Progenitor cell of endocrine pancreas (in vitro differentiated cells): ENCODE measurements at places on chromosomes 2 and 18.
A peak's percentile ranks its signal among the peaks of the same experiment; 100 is the strongest.

DNA sequence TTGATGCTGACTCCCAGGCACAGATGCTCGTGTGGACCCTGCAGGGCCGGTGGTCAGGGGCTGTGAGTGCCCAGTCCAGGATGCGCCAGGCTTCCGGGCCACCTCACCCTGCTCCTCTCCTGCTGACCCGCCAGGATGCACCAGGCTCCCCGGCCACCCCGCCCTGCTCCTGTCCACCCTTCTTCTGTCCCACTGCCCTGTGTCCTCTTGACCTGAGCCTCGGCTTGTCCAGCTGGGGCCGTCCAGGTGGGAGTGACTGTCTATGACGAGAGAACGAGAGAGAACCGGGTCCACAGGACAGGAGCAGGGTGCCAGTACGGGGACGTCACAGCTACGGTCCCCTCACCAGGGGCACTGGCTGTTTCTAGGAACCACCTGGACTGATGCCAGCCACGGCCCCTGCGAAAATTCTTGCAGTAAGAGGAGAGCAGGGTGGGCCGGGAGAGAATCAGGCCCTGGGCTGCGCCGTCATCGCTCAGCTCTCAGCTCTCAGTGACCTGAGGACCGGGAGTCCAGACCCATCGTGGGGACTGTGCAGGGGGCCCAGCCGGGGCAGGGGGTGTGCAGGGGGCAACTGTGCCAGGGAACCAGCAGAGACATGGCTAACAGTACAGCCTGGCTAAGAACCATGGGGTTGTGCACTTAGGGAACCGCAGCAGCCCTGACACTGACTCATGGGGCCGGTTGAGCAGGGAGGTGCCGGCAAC lies 12.9 kb upstream of the NFATC1 start:
- H3K4me1 ChIP-seq: peaks cover 6% of the 10 kb centered on the region
- DNase-seq: no peak
- H3K4me3 ChIP-seq: no peak overlapping the region
- H3K36me3 ChIP-seq: peaks cover 4% of the 10 kb centered on the region
- no peak overlapping the region for H3K27ac ChIP-seq

DNA sequence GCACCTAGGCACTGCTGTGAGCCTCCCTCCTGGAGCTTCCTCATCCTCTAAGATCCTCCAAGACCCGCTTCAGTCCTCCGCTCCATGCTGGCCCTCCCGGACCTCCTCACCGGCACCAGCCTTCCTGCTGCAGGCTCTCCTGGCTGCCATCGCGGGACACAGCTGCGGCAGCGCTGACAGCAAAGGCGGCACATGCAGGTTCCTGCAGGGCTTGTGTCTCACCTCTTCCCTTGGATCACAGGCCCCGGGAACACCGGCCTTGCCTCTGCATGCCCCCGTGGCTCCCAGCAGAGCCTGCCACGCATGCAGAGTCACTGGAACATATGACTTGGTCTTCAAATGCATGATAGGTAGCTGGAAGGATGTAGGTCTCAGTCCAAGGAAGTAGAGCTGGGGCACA lies 67.2 kb downstream of the PTGR3 start:
- no peaks in the 10 kb centered on the region for H3K4me1 ChIP-seq
- peaks cover 18% of the 10 kb centered on the region for H3K27me3 ChIP-seq
- no peak for DNase-seq
- peaks cover 2% of the 10 kb centered on the region for H3K36me3 ChIP-seq
- no peak overlapping the region for H3K4me3 ChIP-seq
- no peak overlapping the region for H3K27ac ChIP-seq

DNA sequence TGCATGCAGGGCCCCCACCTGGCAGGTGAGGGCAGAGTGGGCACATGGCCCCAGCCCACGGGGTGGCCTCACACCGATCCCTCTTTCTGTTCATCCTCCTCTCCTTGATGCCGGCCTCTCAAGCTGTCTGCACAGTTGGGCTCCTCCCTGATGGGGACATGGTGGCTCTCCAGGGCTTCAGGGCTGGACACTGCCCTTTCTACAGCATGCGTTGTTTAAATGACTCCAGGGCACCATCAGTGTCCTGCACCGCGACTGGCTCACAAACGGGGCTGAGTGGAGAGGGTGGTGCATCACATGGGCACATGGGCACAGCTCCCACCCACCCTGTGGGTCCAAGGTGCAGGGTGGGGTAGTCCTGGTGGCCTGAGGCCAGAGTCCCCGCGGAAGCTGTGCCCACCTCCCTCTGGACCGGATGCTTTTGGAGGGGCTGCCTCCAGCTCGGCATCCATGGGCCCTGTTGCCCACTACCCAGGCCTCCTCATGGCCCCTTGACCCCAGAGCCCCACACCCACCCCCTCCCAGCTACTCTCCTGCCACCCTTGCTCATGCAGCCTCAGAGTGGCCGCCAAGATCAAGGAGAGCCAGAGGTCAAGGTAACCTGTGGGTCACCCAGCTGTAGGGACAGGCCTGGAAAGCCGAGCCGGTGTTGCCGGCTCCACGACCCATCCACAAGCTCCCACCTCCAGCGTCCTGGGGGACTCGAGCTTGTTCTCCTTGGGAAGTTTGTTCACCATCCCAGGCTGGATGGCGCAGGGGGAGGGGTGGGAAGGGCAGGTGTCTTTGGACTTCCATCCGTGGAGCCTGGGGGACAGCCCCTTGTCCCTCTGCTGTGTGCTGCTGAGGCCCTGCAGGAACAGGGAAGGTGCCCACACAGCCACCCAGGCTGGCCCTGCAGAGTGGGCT lies 12.3 kb upstream of the SNED1 start:
- H3K4me3 ChIP-seq: no peak overlapping the region
- H3K27me3 ChIP-seq: peaks cover 25% of the 10 kb centered on the region
- DNase-seq: no peak
- H3K4me1 ChIP-seq: no peaks in the 10 kb centered on the region

GRCh38 chr2:153495725-153496124 lies 17.2 kb upstream of the RPRM start:
- H3K4me3 ChIP-seq: no peak overlapping the region
- H3K27ac ChIP-seq: no peak overlapping the region
- H3K36me3 ChIP-seq: no peaks in the 10 kb centered on the region
- DNase-seq: no peak
- H3K27me3 ChIP-seq: no peaks in the 10 kb centered on the region

GRCh38 chr2:210199186-210199765 lies 26.0 kb downstream of the ACADL start:
- no peak overlapping the region for H3K4me3 ChIP-seq
- DNase-seq: no peak
- H3K36me3 ChIP-seq: no peaks in the 10 kb centered on the region
- H3K27ac ChIP-seq: no peak overlapping the region
- peaks cover 6% of the 10 kb centered on the region for H3K4me1 ChIP-seq

DNA sequence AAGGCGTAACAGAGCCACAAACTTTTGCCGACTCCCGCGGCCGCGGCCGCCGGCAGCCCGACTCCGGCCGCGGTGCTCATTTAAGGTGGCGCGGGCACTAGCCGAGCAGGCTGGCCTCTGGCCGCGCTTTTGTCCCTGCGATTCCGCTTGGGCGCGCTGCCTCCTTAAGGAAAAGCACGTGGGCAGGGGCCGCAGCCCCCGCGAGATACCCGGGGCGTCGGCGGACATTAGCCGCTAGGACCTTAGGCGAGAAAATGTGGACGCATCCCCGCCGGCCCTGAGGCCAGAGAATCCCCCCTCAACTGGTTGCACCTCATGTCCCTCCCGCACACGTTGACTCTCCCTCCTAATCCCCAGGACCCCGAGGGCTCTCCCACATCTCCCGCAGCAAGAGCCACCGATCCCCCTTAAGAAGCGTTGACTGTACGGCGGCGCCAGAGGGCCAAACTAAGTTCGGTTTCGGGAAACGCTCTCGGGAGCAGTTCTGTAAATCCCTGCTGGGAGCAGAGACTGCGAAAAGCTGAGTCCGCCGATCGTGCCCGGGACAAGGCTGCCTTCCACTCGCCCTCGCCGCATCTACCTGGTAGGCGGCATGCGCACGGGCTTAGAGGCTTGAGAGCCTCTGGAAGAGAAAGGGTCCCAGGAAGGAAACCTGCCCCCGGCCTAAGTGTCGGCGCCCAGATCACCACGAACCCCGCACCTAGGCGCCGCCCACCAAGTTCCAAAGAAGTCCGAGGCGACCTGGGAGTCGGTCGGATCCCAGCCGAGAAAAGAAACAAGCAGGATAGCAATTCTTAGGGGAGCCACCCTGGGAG lies 1.8 kb upstream of the SATB2 start:
- DNase-seq: peak; percentile 83
- H3K27ac ChIP-seq: peak overlapping the region; percentile 95
- H3K36me3 ChIP-seq: no peaks in the 10 kb centered on the region
- peaks cover 69% of the 10 kb centered on the region for H3K27me3 ChIP-seq
- peaks cover 15% of the 10 kb centered on the region for H3K4me1 ChIP-seq

DNA sequence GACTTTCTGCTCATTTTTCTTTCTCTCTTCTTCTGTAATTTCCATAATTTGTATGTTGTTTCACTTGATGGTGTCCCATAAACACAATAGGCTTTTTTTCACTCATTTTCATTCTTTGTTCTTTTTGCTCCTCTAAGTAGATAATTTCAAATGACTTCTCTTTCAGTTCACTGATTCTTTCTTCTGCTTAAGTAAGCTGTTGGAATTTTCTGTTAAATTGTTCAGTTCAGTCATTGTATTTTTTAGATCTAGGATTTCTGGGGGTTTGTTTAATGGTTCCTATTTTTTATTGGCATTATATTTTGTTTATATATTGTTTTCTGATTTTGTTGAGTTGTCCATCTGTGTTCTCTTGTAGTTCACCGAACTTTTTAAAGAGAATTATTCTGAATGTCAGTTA lies 19.5 kb downstream of the SP140L start:
- no peaks in the 10 kb centered on the region for H3K27me3 ChIP-seq
- peaks cover 1% of the 10 kb centered on the region for H3K4me1 ChIP-seq
- no peaks in the 10 kb centered on the region for H3K36me3 ChIP-seq
- H3K4me3 ChIP-seq: no peak overlapping the region
- H3K27ac ChIP-seq: no peak overlapping the region

GRCh38 chr18:26804519-26804918 lies 61.0 kb downstream of the AQP4 start:
- H3K4me3 ChIP-seq: no peak overlapping the region
- no peak for DNase-seq
- H3K27me3 ChIP-seq: peaks cover 3% of the 10 kb centered on the region
- peaks cover 2% of the 10 kb centered on the region for H3K36me3 ChIP-seq
- no peaks in the 10 kb centered on the region for H3K4me1 ChIP-seq

DNA sequence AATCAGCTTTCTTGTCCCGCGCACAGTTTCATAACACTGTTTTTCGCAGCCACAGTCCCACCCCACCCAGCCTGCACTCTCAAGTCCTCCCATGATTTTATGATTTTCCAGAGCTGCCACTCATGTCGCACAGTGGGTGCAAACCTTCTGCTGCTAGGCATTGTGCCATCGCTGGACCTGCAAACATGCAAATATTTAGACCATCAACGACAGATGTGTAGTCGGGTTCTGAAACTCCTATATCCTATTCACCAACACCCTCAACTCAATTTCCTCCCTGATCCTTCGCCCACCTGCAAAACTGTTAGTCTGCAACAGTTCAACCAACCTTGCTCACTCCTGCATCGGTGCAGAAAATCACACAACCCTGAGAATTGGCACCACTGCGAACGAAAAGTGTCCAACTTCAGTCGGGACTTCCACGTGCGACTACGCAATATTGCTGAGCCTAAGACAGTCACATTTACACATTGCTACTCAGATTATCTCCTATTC lies 871 bp upstream of the ALS2 start:
- H3K27ac ChIP-seq: peak overlapping the region; percentile 98
- peaks cover 37% of the 10 kb centered on the region for H3K4me1 ChIP-seq
- H3K36me3 ChIP-seq: no peaks in the 10 kb centered on the region
- H3K27me3 ChIP-seq: peaks cover 8% of the 10 kb centered on the region
- no peak for DNase-seq

GRCh38 chr2:212863185-212863588 lies 288.2 kb downstream of the IKZF2 start:
- peaks cover 9% of the 10 kb centered on the region for H3K36me3 ChIP-seq
- H3K4me1 ChIP-seq: no peaks in the 10 kb centered on the region
- H3K27ac ChIP-seq: no peak overlapping the region
- no peaks in the 10 kb centered on the region for H3K27me3 ChIP-seq
- DNase-seq: no peak

GRCh38 chr2:120887741-120888231 lies 152.1 kb downstream of the GLI2 start:
- H3K36me3 ChIP-seq: no peaks in the 10 kb centered on the region
- peaks cover 65% of the 10 kb centered on the region for H3K27me3 ChIP-seq
- no peak for DNase-seq
- H3K4me3 ChIP-seq: no peak overlapping the region

DNA sequence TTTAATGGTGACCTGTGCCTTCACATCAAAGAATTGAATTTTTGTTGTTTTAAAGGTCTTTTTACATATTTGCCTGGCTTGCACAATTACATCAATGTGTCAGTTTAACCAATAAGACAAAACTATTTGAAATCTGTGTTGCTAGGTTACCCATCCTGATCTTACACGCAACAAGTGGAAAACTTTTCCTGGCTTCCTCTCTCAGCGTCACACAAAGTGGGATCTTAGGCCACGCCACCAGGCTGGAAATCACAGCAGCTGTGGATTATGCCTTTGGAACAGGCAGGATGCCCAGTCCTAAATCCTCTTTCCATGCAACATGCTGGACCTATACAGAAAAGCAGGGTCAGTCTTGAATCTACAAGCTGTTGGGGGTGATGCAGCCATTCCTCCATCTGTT lies 298.2 kb upstream of the HNRNPA3 start:
- no peak for DNase-seq
- H3K27me3 ChIP-seq: no peaks in the 10 kb centered on the region
- no peaks in the 10 kb centered on the region for H3K36me3 ChIP-seq
- H3K27ac ChIP-seq: no peak overlapping the region
- H3K4me1 ChIP-seq: no peaks in the 10 kb centered on the region

GRCh38 chr18:55405475-55405874 lies 182.5 kb downstream of the TCF4 start:
- H3K4me3 ChIP-seq: no peak overlapping the region
- no peaks in the 10 kb centered on the region for H3K27me3 ChIP-seq
- peaks cover 8% of the 10 kb centered on the region for H3K36me3 ChIP-seq
- H3K27ac ChIP-seq: no peak overlapping the region
- H3K4me1 ChIP-seq: peaks cover 44% of the 10 kb centered on the region

- no peak overlapping the region for H3K27ac ChIP-seq
- no peaks in the 10 kb centered on the region for H3K36me3 ChIP-seq
- H3K4me1 ChIP-seq: no peaks in the 10 kb centered on the region
- no peak for DNase-seq
- peaks cover 6% of the 10 kb centered on the region for H3K27me3 ChIP-seq
Measured at GRCh38 chr2:23124214-23124750, 260.7 kb upstream of the KLHL29 start.

DNA sequence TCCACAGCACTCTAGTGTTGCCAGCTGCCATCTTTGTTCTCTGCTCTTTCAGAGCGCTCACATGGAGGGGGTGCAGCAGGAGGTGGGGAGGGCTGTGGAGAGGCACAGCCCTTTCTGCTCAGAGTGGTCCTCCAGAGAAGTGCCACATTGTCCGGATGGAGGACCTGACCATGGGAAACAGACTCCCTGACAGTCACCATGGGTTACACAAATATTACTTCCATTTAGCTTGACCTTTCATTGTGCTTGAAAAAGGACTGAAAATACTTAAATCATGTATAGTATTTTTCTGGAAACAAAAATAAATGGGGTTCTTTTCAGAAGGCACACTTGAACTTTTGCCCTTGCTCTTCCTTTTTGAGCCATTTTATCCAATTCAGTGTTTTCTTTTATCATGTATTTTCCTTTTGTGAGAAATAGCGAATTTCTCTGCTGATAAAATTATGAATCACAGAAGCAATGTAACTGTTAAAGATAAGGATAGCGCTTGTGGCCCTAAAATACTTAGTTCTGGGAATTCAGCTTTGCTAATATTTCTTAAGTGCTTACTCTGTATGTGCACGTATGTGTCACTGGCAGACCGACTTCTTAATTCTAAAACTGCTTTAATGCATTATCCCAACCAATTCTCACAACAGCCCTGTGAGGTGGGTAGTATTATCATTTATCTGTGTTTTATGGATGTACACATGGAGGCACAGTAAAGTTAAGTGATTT lies 34.2 kb downstream of the SPATS2L start:
- H3K27me3 ChIP-seq: no peaks in the 10 kb centered on the region
- H3K27ac ChIP-seq: peak overlapping the region; percentile 19
- no peak for DNase-seq
